Sigmoid colon (tissue), 7 donors: ENCODE measurements at places on chromosomes 16 and 17. TPM values are rescaled to one million over a fixed set of nuclear protein-coding genes. Genes with fewer than 3 reads are reported as not detected.

GSDMA gene
- total RNA-seq = not detected

- DNase-seq = no peak
- H3K4me3 ChIP-seq = no peak overlapping the region
- no peaks in the 10 kb centered on the region for H3K36me3 ChIP-seq
- H3K27ac ChIP-seq = no peak overlapping the region
- H3K27me3 ChIP-seq = no peaks in the 10 kb centered on the region
These were observed 48.8 kb downstream of the SPACA3 start for GRCh38 chr17:33040461-33040860.

TP53TG3B gene
- not detected for total RNA-seq

GRCh38 chr16:1414532-1415260, at the start of gene UNKL:
Gene UNKL, minus strand, starts transcription at chr16:1414704. Its CDS starts 13 bp downstream, at chr16:1414691.
- no peaks in the 10 kb centered on the region for H3K27me3 ChIP-seq
- no peaks in the 10 kb centered on the region for H3K36me3 ChIP-seq
- peak within 1 kb of the TSS; percentile 99 for H3K4me3 ChIP-seq
- peak within 1 kb of the TSS; percentile 85 for H3K27ac ChIP-seq
- DNase-seq = peak; percentile 89
- peaks cover 30% of the 10 kb centered on the region for H3K4me1 ChIP-seq

- H3K4me1 ChIP-seq = no peaks in the 10 kb centered on the region
- peaks cover 11% of the 10 kb centered on the region for H3K27me3 ChIP-seq
- DNase-seq = no peak
- no peak overlapping the region for H3K27ac ChIP-seq
- no peaks in the 10 kb centered on the region for H3K36me3 ChIP-seq
- H3K4me3 ChIP-seq = no peak overlapping the region
These were observed 239.8 kb upstream of the SALL1 start for GRCh38 chr16:51390877-51391276.

KRTAP1-5 gene
- not detected for total RNA-seq

DNA sequence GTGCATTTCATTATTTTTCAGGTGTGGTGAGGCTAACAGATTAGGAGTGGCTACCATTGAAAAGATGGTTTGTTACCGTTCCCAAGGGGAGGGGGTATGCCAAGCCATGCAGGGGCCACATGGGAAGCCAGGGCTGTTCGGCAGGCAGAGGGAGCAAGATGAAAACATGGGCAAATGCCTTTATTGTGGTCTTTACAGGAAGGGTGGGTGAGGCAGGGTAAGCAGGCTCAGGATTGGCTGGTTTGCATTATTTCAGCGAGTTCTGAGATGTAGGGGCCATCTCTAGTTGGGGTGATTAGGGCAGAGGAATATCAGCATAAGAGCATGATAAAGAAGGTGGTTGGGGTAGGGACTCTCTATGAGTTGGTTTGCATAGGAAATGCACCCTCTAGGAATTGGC, 117.6 kb downstream of the CCT6B start:
- H3K4me3 ChIP-seq = no peak overlapping the region
- no peak overlapping the region for H3K27ac ChIP-seq
- no peaks in the 10 kb centered on the region for H3K4me1 ChIP-seq
- DNase-seq = no peak
- no peaks in the 10 kb centered on the region for H3K36me3 ChIP-seq

- peak overlapping the region; percentile 96 for H3K27ac ChIP-seq
- no peaks in the 10 kb centered on the region for H3K4me1 ChIP-seq
- H3K36me3 ChIP-seq = no peaks in the 10 kb centered on the region
- no peaks in the 10 kb centered on the region for H3K27me3 ChIP-seq
- no peak overlapping the region for H3K4me3 ChIP-seq
- no peak for DNase-seq
These were observed 24.9 kb downstream of the RARA start for GRCh38 chr17:40333781-40334448.

GCGR gene
- 0.33 TPM for total RNA-seq

ARSG gene
- total RNA-seq = 1.8 TPM

DNA sequence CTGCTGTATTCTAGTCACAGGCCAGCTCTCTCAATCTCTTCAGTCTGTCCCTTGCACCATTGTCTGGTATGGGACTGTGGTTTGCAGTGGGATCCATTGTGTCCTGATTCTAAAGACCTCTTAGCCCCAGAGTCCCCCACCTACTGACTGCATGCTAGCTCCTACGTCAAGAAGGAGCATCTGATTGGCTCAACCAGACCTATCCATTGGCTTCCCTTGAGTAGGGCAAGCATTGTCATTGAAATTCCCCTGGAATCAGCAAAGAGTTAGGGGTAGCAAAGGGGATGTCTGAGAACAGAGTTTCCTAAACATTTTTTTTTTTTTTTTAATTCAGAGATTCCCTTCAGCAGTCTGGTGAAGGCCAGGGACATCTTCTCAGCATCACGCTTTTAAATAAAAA, 175.3 kb upstream of the MPHOSPH6 start:
- DNase-seq = no peak
- H3K27ac ChIP-seq = no peak overlapping the region
- H3K4me1 ChIP-seq = no peaks in the 10 kb centered on the region

GRCh38 chr17:71976011-71976649, 144.7 kb upstream of the SOX9 start:
- no peaks in the 10 kb centered on the region for H3K36me3 ChIP-seq
- peak overlapping the region; percentile 86 for H3K27ac ChIP-seq
- DNase-seq = peak; percentile 89
- no peaks in the 10 kb centered on the region for H3K27me3 ChIP-seq
- H3K4me1 ChIP-seq = peaks cover 10% of the 10 kb centered on the region
- peak overlapping the region; percentile 43 for H3K4me3 ChIP-seq

GRCh38 chr16:79286646-79287423, 313.7 kb downstream of the MAF start:
- H3K27me3 ChIP-seq = no peaks in the 10 kb centered on the region
- H3K36me3 ChIP-seq = no peaks in the 10 kb centered on the region
- peak; percentile 74 for DNase-seq
- no peak overlapping the region for H3K27ac ChIP-seq

GRCh38 chr17:74424657-74425056, 7.2 kb upstream of the GPRC5C start:
- no peaks in the 10 kb centered on the region for H3K36me3 ChIP-seq
- no peaks in the 10 kb centered on the region for H3K27me3 ChIP-seq
- no peak overlapping the region for H3K4me3 ChIP-seq
- H3K27ac ChIP-seq = no peak overlapping the region

KRTAP9-1 gene
- total RNA-seq = not detected

KCNAB3 gene
- total RNA-seq = 0.54 TPM

GRCh38 chr17:81460856-81461460, 51.6 kb downstream of the ACTG1 start:
- no peaks in the 10 kb centered on the region for H3K4me1 ChIP-seq
- no peak for DNase-seq
- no peak overlapping the region for H3K4me3 ChIP-seq
- H3K27ac ChIP-seq = no peak overlapping the region

NPLOC4 gene
- 53.5 TPM for total RNA-seq

BRICD5 gene
- total RNA-seq = 21.3 TPM

- H3K4me1 ChIP-seq = peaks cover 8% of the 10 kb centered on the region
- no peak for DNase-seq
- H3K27ac ChIP-seq = no peak overlapping the region
- H3K4me3 ChIP-seq = no peak overlapping the region
These were observed 5.2 kb downstream of the IL32 start for GRCh38 chr16:3070608-3071111.

CETP gene
- not detected for total RNA-seq

DNA sequence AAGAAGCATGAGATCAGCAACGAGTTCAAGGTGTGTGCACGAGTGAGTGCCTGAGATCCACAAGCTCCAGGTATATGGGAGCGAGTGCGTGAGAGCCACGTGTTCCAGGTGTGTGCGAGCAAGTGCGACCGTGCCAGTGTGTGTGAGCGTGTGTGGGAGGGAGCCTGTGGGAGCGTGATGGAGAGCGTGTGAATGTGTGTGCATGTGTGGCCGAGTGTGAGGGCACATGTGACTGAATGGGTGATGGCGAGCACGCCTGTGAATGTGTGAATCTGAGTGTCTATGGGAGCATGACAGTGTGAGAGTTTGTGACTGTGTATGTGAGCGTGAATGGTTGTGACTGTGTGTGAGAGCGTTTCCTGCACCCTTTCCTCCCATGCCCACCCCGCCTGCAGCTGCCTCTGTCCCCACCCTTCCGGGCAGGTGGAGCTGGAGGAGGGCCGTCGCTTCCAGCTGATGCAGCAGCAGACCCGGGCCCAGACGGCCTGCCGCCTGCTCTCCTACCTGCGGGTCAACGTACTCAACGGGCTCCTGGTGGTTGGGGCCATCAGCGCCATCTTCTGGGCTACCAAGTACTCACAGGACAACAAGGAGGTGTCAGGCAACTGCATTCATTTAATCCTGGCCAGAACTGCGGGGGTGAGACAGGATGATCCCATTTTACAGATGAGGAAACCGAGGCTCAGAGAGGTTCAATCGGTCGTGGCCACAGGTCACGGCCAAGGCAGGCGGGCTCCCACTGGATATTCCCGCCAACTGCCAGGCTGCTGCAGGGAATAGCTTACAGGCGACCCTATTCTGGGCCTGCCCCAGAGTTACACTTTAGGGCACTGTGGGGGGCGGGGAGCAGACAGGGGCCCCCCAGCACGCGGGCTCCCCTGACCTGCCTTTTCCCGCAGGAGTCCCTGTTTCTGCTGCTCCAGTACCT, 3.7 kb downstream of the TMC8 start:
- H3K36me3 ChIP-seq = no peaks in the 10 kb centered on the region
- no peak for DNase-seq
- H3K27ac ChIP-seq = no peak overlapping the region
- peaks cover 22% of the 10 kb centered on the region for H3K4me1 ChIP-seq

GRCh38 chr16:78490847-78491246, 391.4 kb downstream of the WWOX start:
- H3K36me3 ChIP-seq = no peaks in the 10 kb centered on the region
- no peak for DNase-seq
- H3K27me3 ChIP-seq = no peaks in the 10 kb centered on the region

- peaks cover 66% of the 10 kb centered on the region for H3K4me1 ChIP-seq
- H3K4me3 ChIP-seq = peak overlapping the region; percentile 39
- H3K27ac ChIP-seq = peak overlapping the region; percentile 82
- no peaks in the 10 kb centered on the region for H3K27me3 ChIP-seq
- no peaks in the 10 kb centered on the region for H3K36me3 ChIP-seq
- DNase-seq = peak; percentile 89
These were observed 242.1 kb upstream of the GSE1 start for GRCh38 chr16:85370881-85371651.

GRCh38 chr16:1942047-1942809, 771 bp downstream of the MSRB1 start:
- H3K27ac ChIP-seq = peak overlapping the region; percentile 86
- H3K36me3 ChIP-seq = peaks cover 28% of the 10 kb centered on the region
- no peaks in the 10 kb centered on the region for H3K27me3 ChIP-seq
- H3K4me1 ChIP-seq = peaks cover 11% of the 10 kb centered on the region

DNA sequence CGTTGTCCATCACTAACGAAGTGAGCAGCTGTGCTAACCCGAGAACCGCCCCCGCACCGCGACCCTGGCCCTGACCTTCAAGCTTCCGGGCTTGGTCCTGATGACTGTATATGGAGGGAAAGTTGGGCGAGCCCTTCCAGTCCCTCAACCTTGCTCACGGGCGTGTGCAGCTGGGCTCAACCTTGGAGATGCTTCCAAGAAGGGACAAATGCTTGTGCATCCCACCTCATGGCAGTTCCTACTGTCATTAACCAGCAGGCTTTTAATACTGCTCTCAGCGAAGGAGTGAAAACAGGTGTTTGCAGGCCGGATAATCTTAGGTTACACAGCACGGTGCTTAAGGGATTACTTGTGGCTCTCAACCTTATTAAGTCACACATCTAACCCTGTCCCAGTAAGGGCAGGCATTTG, 33.5 kb downstream of the SRL start:
- no peaks in the 10 kb centered on the region for H3K36me3 ChIP-seq
- DNase-seq = no peak
- H3K4me1 ChIP-seq = no peaks in the 10 kb centered on the region
- H3K4me3 ChIP-seq = no peak overlapping the region

CCDC200 gene
- total RNA-seq = not detected

PERCC1 gene
- not detected for total RNA-seq

C17orf78 gene
- total RNA-seq = not detected

SLC47A1 gene
- total RNA-seq = 0.82 TPM

RND2 gene
- 2.5 TPM for total RNA-seq
